Fibroblast of mammary gland (primary cell): ENCODE measurements at places on chromosomes 7 and 10.

GRCh38 chr7:84981055-84981976, 205.5 kb downstream of the SEMA3D start:
- no peak for DNase-seq

- DNase-seq = peak; percentile 89
Observed at GRCh38 chr10:89165923-89166322, 41.2 kb downstream of the CH25H start.

DNA sequence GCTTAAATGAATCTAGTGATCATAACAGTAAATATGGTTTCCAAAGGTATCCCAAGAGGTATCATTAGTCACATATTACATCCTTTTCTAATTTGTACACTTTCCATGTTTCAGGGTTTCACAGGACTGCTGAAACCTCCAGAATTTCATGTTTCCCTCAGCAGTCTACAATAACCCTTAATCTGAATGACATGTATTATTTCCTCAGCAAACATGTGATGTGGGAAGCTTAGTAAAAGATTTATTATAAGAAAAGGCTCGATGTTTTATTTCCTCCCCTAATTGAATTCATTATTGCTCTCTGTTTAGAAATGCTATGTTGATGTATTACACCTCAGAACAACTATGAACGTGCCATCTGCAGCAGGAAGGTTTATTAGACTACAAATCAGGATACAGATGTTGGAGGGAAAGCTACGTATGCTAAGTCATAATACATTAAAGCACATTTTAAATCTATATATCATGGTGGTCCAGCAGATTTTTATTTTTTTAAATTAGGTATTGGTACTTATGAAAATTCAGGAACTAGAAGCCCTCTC, 52.5 kb upstream of the SKAP2 start:
- no peak for DNase-seq

DNA sequence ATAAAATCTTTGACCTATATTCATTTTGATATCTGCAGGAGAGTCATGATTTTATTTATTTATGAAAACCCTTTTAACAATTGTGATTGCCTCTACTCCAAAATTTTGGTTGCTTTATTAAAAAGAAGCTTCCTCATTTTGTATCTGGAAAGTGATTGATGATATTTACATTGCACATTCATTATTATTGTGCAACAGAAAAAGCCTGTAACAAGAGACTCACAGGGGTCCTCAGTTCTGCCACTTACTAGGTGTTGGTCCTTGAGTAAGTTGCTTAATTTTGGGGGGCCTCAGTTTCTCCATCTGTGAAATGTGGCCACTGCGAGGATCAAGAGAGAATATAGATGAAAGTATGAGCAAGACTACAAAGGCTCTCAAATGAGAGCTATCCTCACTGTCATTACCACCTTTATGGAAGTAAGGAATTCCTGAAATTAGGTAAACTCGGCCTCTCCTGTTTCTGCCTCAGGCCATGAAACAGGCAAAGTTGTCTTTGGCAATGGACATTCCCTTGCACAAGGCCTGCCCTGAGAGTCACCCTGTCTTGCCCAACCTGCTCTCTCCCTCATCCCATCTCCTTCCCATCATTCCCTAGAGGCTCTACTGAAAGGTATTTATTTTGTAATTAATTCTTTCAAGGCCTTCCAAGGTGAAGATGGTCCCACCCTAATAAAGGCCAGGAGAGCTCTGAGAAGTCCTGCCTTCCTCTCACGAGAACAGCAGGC, 66.1 kb upstream of the ABLIM1 start:
- DNase-seq = no peak

- no peak for DNase-seq
Observed at GRCh38 chr10:75962395-75963061, 531.1 kb downstream of the LRMDA start.

GRCh38 chr10:123967626-123968243, 76.1 kb upstream of the CPXM2 start:
- DNase-seq = peak; percentile 54

GRCh38 chr7:42726066-42726785, 185.6 kb downstream of the C7orf25 start:
- DNase-seq = peak; percentile 78

DNA sequence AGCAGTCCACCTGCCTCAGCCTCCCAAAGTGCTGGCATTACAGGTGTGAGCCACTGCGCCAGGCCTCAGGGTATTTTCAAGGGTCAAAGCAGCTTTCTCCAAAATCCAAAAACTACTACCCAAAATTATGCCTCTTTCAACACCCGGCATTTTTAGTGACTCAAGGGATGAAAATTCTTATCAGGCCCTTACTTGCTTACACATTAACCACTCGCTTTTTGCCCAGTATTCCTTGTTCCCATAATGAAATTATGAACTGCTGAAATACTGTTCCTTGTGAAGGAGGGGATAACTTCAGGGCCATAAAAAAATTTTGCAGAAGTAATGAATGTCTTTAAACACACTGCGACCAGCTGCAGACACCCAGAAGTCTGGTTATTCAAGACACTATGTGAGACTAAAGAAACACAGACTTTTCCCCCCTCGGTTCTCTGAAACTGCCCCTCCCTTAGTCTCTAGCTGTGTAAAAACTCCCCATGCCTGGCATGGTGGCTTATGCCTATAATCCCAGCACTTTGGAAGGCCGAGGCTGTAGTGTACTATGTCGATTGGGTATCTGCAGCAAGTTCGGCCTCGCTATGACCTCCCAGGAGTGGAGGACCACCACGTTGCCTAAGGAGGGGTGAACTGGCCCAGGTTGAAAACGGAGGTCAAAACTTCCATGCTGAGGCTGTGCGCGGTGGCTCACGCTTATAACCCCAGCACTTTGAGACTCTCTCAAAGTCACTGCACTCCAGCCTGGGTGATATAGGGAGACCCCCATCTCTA, 12.0 kb downstream of the FXYD4 start:
- no peak for DNase-seq

GRCh38 chr10:59362959-59363381, 621 bp upstream of the FAM13C start:
- DNase-seq = peak; percentile 32

DNA sequence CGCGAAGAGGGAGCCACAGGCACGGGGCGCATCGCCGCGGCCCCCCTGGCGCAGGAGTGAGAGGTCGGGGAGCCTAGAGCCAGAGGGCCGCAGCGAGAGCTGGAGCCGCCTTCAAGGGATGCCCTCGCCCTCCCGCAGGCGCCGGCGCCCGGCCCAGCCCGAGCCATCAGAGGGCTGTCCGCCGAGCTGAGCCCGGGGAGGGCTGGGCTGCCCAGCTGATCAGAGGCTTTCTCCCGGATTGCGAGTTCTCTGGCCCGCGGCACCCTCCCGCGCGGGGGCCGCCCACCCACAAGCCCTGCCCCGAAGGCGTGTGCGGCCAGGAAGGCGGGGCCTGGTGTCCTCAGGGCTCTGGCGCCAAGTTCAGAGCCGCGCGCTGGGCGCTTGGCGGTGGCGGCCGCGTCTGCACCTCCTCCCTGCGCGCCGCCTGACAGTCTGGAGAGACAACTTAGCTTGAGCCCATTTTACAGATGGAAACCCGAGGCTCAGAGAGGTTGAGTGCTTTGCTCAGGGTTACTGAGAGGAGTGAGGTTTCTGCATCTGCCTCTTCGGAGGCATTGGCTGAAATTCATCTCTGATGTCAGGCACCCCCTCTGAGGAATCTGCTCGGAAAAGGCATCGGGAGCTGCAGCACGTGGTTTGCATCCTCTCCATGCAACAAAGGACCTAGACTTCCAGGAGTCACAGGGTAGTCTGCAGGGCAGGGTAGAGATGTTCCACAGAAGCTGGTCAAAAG, 3.8 kb upstream of the ANTXRL start:
- DNase-seq = peak; percentile 40

- DNase-seq = no peak
Observed at GRCh38 chr7:31437250-31437865, 76.5 kb upstream of the ITPRID1 start.

GRCh38 chr10:129810-130209, 5.4 kb upstream of the ZMYND11 start:
- DNase-seq = no peak

DNA sequence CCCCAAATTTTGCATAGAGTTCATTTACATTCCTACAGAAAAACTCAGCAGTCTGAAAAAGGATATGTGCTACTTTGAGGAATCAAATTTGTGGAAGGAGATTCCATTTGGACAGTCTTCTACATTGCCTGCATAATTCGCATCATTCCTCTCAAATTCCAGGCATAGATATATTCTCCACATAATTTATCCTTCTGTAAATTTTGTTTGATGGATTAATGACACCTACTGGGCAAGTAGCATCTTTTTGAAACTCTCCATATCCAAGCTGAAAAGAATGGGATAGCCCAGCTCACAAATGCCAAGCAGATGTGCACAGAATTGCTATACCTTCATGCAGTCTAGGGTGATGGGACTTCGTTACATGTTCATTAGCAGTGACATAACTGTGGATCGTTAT, 515.3 kb downstream of the AUTS2 start:
- no peak for DNase-seq

DNA sequence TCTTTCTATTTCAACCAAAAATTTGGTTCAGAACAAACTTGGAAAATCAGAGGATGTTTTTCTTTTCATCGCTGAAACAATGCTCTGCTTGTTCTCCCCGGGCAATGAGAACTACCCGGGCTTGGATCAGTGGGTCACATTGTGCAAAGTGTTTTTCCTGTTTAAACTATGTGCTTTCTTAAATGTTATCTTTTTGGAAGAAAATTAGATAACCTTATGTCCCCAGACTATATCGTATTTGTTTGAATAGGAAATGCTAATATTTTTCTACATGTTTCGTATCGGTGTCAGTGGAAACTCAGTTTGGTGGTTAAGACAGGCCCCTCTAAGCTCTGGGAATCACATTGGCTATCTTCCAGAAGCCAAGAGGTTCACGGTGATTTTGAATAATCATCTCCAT, 319.5 kb upstream of the NFE2L3 start:
- DNase-seq = no peak

GRCh38 chr7:108406222-108406890, 49.9 kb downstream of the NRCAM start:
- peak; percentile 64 for DNase-seq

GRCh38 chr7:24922099-24922773, 57.7 kb downstream of the OSBPL3 start:
- peak; percentile 85 for DNase-seq

DNA sequence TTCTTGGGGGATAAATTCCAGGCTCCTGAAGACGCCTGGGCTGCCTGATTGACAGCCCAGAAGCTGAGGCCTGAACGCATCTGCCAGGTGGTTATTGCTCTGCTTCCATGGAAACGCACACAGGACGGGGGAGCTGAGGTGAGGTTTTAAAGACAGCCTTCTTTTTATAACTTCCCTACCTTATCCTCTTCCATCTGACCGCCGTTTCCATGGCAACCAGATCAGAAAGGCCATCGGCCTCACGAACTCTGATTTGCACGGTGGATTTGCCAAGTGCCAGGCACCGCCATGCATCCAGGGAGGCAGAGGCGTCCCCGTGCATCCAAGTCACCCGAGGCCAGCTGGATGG, 260.9 kb downstream of the ADARB2 start:
- DNase-seq = no peak

- peak; percentile 50 for DNase-seq
Observed at GRCh38 chr10:30359373-30360206, 10.5 kb upstream of the MTPAP start.

- no peak for DNase-seq
Observed at GRCh38 chr10:28980264-28980663, 302.9 kb downstream of the BAMBI start.

- no peak for DNase-seq
Observed at GRCh38 chr10:13190816-13191215, 29.5 kb downstream of the MCM10 start.

GRCh38 chr7:104509874-104510273, 181.5 kb downstream of the LHFPL3 start:
- no peak for DNase-seq

DNA sequence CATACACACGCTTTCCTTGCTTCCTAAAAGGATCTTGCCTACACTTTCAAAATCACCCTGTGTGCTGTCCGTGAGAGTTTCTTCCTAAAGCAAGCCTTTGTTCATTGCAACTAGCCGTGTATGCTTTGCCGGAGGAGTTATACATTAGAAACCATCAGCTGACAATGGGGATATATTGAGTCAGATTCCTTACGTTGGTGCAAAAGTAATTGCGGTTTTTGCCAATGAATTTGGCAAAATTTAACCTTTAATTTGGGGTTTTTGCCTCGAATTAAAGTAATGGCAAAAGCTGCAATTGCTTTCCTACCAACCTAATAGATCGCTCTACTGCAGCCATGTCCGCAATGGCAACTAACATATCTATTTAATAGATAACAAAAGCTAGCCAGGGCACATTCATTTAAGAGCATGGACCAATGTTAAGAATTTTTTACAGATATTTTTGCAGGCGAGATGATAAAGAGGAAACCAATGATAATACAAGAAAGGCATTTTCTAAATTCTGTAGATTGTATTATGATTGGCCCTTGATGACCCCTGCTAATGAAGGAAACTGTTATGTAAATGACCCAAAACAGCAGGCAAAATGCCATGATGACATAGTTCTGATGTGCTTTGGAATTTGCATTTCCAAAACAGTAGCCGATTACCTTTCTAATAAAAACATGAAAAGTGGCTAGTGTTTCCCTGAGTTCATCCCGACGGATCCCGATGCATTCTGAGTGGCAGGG, 184.8 kb upstream of the NRP1 start:
- no peak for DNase-seq

DNA sequence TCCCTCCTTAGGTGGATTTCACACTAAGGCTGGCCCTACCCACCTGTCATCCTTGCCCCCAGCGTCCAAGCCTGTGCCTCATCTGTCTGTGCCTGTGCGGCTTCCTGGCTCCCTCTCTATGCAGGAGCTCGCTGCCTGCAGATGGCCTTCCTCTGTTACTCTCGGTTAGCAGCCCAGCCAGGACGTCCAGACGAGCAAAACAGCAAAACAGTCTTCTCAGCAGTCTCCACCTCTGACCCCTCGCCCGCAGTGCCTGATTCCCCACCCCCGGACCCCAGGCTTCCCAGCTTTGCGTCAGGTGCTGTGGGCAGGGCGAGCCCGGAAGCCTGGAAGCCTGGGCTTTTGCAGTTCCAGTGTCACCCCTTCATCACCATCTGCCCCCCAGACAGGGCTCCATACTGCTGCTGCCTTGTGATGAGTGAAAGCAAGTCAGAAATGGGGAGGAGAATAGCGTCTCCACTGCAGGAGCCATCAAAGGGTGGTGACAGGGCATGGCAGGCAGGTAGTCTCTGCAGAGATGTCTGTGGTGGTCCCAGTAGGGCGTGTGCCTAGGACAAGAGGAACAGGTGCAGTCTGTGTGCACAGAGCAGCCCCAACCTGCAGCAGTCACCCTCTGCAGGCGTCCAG, 88.5 kb downstream of the ADCY1 start:
- DNase-seq = no peak

- no peak for DNase-seq
Observed at GRCh38 chr10:124484661-124485060, 23.0 kb downstream of the LHPP start.

GRCh38 chr7:108003599-108003935, 606 bp upstream of the LAMB1 start:
- DNase-seq = no peak

- DNase-seq = peak; percentile 41
Observed at GRCh38 chr10:45495438-45496152, 121.6 kb downstream of the ALOX5 start.

DNA sequence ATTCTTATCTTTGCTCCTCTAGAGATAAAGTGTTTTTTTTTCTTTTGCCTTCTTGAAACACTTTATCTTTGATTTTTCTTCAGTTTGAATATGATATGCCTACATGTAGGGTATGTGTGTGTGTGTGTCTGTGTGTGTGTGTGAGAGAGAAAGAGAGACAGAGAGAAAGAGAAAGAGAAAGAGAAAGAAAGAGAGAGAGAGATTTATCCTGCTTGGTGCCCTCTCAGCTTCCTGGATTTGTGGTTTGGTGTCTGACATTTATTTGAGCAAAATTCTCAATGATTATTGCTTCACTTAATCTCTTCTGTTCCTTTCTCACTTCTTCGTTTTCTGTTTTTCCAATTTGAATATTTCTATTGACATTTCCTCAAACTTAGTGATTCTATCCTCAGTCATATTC, 60.3 kb downstream of the RAB18 start:
- DNase-seq = no peak
